ENCODE measurements at places on chromosomes 7 and 10. TPM values are rescaled to one million over a fixed set of nuclear protein-coding genes. Genes with fewer than 3 reads are reported as not detected.

The CNNM1 gene
- polyA plus RNA-seq, result not detected

The FBXL15 gene
- 7.6 TPM for polyA plus RNA-seq

The HOXA5 gene
- 7.1 TPM for polyA plus RNA-seq

The EPHB6 gene
- 4.2 TPM for polyA plus RNA-seq

The PNLIP gene
- polyA plus RNA-seq, result 0.12 TPM

The SLC18A2 gene
- polyA plus RNA-seq, result 0.38 TPM

The ADCY1 gene
- 10.9 TPM for polyA plus RNA-seq

GRCh38 chr10:55474258-55474657 lies 673.2 kb upstream of the PCDH15 start:
- no peak for DNase-seq

GRCh38 chr7:125118444-125118843 lies 188.8 kb upstream of the POT1 start:
- DNase-seq, result no peak

DNA sequence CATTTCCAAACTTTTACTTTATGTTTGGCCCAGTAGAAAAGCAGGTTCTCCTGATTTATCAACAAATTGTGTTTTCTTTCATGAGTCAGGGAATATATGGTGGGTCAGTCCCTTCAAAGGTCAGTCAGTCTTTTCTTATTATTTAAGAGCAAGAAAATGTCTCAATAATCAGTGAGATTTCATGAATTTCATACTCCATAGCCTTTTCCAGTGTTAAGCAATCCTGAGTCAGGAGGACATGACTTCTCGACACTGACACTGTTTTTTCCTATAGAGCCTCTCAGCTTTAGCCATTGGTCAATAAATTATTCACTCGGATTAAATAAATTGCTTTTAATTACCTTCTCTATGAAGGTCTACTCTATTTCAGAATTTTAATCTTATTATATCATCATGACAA lies 334.5 kb downstream of the SORCS1 start:
- DNase-seq, result no peak

DNA sequence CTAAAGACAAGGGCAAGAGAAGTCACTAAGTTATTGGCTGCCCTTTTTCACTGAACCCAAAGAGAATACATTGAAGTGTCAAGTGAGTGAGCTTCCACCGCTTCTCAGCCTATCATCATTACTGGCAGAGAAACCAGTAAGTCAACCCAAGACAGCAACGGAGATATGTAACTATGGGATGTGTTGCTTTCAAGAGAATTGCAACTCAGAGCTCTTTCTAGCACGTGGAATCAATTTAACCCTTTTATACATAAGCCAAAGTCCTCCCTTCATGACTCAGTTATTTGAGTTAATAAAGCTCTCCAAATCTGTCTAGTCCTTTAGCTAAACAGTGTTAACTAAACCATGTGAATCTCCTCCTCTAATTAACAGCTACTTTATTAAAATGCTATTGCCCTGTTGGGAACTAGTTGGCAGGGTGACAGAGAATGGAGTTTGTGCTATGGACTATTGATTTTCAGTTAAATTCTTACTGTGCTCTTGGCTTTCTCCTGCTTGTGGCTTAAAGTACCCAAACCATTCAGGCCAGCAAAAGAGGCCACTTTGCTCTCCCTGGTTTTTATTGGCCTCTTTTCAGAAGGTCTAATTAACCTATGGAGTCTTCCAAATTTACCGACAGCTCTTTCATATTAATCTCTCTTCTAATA lies 287.7 kb downstream of the NRG3 start:
- DNase-seq, result no peak

- no peak for DNase-seq
Measured at GRCh38 chr10:70306181-70306705, 22.4 kb upstream of the NPFFR1 start.

- DNase-seq, result peak; percentile 62
Measured at GRCh38 chr7:92973293-92973731, 136.9 kb upstream of the CDK6 start.

DNA sequence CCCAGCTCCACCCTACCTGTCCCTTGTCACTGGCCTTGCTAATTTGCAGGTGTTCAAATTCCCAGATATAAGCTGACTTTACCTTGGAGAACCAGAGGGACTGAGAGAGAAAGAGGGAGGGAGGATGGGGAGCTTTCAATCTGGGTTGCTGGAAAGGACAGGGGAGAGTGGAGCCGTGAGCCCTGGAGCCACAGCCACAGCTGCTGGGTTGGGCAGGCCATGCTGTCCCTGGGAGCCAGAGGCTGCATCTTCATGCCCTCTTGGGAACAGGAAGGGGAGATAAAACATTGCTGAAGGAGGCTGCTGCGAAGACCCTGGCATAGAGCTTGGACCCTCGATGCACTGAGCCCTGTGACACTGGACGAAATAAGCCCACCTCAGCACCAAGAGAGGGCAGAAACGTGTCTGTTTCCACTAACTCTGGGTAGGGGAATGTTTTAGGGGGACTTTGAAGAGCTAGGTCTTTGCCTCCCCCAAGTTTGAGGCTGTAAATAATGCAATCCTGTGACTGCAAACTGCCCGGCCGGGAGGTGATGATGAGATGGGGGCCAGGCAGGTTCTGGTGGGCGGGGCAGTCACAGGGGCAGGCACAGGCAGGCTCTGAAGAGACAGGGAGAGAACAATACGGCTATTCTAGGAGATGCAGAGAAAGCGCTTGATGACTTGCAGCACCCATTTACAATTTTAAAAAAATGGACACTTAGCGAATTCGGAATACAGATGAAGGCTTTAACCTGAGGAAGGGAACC lies 5.8 kb upstream of the JAKMIP3 start:
- DNase-seq, result no peak

DNA sequence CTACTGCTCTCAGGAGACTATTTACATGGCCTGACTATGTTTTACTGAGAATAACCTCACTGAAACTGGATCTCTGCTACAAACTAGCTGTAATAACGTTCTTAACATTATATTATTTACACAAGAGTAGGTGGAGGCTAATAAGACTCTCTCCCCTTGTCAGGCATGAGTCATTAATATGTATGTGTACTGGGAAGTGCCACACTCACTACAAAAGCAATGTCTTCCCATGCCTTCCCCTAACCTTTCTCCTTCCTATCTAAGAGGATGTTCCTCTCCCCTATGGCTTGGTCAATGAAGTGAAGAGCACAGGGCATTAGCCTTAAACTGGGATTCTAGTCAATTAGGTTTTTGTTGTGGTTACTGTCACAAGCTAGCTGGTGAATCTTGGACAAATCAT lies 147.9 kb downstream of the DGKB start:
- DNase-seq, result no peak

Data from muscle of leg (tissue), 16 donors.